ENCODE measurements at places on chromosomes 3 and 15. TPM values are rescaled to one million over a fixed set of nuclear protein-coding genes. Genes with fewer than 3 reads are reported as not detected.

DNA sequence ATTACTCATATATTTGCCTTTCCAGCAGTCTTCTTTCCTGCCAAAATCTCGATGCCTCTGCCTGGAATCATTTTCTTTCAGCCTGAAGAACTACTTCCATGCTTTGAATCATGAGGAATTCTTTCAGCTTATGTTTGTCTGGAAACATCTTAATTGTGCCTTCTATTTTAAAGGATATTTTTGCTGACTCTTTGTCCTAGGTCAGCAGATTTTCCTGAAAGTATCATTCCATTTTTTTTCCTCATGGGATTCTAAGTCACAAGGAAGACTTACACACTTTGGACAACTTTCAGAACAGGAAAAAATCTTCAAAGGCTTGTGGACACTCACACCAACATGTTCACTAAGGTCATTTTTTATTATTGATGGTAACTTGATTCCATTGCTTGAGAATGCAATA, 10.1 kb downstream of the PRR23E start:
- DNase-seq = no peak

Gene CHRNA7
- total RNA-seq = 2.0 TPM

DNA sequence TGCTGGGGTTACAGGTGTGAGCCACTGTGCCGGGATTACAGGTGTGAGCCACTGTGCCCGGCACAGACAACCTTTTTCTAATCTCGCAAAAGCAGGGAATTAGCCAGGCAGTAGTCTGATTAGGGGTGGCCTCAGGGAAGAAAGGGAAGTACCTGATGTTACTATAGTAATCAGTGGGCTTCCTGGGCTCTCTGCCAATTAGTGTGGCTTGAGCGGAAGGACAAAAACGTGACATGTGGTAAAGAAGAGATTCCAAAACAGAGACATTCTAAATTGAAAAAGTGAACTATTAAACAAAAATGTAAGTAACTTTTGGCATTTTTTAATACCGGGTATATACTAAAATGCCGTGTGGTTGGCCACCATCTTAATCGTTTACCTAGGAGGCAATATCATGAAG, 48.1 kb downstream of the CFAP20DC start:
- DNase-seq = peak; percentile 52

Gene UQCC5
- 0.62 TPM for total RNA-seq

- peak; percentile 34 for DNase-seq
Observed at GRCh38 chr3:188929137-188929536, 242.6 kb upstream of the TPRG1 start.

Gene ANKRD63
- total RNA-seq = not detected

Gene CKMT1B
- not detected for total RNA-seq

Gene SLC24A5
- not detected for total RNA-seq

- peak; percentile 76 for DNase-seq
Observed at GRCh38 chr3:173397161-173398110, at the start of gene NLGN1. Gene NLGN1, plus strand, starts transcription at chr3:173397744.

Gene CPN2
- not detected for total RNA-seq

DNA sequence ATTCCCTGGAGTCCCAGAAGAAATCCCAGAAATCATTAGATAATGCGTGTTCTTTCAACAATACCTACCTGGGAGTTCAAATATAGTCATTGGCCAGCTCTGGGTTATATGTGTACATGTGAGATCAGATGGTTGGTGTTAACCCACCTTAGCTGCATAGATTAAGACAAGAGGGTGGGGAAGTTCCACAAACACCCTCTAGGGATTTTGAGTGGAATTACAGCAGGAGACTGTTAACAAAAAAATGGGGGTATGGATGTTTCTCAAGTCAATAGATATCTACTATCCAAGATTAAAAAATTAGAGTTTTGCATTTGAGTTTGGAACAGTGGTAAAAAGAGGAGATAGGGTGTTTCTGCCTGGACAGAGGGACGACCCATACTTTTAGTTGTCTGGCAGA, 282.5 kb upstream of the CNTN3 start:
- DNase-seq = no peak

DNA sequence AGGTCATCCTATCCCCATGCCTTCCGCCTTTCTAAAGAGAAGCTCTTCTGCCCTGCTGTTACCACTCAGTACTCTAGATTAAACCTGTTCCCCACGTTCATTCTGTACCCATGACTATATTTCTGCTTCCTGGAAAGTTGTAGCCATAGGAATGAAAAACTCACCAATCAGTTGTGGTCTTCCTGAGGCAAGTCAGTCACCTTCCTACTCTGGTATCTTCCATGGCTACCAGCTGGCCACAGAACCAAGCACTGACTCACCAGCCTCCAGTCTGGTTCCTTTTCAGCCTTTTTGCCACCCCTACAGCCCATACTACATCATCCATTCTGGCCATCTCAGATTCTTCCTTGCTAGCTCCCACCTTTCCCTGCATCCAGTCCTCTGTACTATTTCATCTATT, 46.4 kb downstream of the TMEM44 start:
- DNase-seq = peak; percentile 91

DNA sequence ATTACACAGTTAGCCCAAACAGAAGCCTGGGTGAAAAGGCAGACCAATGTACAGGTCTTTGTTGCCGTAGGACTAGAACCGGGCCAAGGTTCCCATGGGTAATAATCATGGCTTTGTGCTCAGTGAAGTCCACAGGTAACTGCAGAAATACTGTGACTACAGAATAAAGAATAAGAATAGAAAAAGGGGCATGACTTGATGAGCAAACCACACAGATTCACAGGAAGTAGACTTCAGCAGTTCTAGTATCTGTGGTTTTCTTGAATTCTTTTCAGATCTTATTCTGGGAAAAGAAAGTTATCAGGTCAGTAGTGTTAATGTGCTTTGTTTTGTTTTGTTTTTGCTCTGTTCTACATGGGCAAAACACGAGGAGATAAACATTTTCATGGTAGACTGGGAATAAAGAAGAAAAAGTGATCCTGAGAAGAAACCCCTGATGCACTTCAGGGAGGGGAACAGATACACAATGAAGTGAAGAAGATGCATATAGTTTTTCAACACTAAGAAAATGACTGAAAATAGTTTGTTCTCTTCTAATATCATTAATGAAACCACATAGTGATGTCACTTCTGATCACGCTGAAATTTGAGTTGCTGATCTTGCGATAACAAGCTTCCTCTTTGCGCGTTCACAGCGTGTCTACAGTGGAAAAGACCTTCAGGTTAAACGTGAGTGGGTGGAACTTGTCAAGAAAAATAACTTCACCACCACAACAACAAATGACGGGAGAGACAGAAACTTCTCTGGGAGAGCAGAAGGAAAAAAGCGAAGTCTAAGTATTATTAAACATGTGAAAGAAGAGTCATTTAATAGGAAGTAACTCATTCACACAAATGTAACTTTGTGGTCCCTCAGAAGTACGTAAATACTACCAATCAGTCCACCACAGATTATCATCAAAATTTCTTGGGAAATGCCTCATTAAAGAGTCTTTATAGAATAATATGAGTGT, 315.8 kb upstream of the SATB1 start:
- no peak for DNase-seq

- DNase-seq = no peak
Observed at GRCh38 chr3:167657684-167658225, 4.0 kb upstream of the WDR49 start.

Gene FSIP1
- total RNA-seq = 0.76 TPM

GRCh38 chr3:156417559-156418132, 137.3 kb downstream of the SSR3 start:
- DNase-seq = no peak

- peak; percentile 78 for DNase-seq
Observed at GRCh38 chr3:46564190-46565021, 1.7 kb downstream of the LRRC2 start.

DNA sequence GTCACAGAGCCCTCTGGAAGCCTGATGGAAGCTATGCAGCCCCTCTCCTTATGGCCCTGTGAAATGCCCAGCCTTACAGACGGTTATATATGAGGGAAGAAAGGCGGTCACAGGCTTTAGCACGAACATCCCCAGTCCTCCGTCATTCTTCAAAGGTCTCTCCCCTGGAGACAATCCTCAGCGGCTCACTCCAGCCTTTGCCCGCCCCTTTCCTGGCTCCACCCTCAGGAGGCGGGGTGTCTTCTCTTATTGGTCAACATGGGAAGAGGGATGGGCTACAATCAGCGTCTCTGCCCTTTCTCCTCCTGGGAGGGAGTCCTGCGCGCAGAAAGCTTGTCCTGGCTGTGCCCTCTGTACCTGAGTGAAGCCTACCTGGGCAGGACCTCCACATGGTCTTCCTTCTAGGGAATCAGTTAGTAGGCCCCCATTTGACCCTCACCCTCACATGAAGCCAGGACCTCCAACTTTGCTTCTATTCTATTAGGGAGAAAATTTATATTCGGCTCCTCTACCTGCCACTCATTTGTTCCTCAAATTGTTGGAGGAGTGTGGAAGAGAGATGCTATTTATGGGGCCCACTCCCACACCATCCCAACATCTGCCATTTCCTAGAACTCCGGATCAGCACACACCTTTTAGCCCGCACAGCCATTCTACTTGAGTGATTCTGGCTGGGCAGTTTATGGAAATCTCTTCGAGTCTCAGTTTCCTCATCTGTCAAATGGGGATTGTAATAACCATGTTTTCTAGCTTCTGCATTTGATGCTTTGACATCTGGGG, 112.9 kb upstream of the SLC6A11 start:
- no peak for DNase-seq

Gene KLF15
- total RNA-seq = not detected

DNA sequence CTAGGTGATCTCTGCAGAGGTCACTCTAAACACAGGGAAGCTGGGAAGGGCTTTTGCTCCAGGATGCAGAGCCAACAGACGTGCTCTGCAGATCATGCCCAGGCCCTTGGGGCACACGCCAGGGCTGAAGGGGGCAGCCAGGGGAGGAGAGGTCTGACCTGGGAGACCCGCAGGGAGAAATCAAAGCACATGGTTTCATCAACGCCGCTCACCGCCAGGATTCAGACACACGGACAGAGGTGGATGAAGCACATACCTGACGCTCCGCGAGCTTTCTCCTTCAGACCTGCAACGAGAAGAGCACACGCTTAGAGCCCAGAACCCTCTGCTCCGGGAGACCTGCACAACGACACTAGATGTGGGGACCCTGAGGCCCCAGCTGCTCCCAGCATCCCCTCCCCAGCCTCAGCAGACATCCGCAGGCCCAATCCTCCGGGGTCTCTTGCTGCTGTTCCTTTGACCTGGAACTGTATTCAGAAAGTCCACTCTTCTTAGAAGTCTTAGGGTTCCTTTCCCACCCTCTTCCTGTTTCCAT, 90.7 kb upstream of the IQSEC1 start:
- no peak for DNase-seq

GRCh38 chr3:48157950-48158376, 30.3 kb downstream of the CDC25A start:
- DNase-seq = peak; percentile 36

DNA sequence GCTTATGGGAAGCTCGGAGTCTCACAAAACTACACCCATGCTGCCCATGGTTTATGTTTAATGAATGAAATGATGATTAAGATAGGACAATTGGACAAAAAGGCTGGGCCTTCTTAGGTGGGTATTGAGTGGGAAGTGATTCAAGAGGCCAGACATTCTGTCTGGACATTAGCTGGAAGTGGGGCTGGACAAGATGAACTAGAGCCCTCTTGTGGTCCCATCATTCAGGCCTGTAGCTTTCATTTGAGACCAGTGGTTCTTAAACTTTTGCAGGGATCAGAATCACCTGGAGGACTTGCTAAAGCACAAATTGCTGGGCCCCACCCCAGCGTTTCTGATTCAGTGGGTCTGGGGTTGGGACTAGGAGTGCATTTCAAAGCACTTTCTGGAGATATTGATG, 290.4 kb upstream of the CTDSPL start:
- DNase-seq = peak; percentile 10

Gene FOXL2
- total RNA-seq = 0.22 TPM

GRCh38 chr3:172522871-172523818, at the start of gene TNFSF10:
Gene TNFSF10, minus strand, starts transcription at chr3:172523430. Its CDS starts 46 bp downstream, at chr3:172523384.
- DNase-seq = peak; percentile 95

DNA sequence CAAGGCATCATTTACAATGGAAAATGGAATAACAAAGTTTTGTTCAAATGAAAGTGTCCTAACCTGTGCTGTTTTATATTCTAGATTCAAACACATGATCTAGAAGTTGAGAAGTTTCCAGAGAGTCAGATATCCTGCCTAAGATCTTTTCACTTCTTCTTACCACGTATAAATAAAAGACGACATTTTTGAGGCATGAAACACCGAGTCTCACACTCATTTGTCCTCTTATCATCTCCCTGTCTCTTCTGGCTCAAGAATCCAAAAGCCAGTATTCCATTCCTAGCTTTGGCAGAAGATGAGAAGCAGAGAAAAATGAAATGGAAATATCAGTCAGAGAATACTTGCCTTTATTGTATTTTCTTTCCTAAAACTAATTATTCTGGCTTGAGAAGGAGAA, 738.6 kb upstream of the NR2F2 start:
- DNase-seq = peak; percentile 3

DNA sequence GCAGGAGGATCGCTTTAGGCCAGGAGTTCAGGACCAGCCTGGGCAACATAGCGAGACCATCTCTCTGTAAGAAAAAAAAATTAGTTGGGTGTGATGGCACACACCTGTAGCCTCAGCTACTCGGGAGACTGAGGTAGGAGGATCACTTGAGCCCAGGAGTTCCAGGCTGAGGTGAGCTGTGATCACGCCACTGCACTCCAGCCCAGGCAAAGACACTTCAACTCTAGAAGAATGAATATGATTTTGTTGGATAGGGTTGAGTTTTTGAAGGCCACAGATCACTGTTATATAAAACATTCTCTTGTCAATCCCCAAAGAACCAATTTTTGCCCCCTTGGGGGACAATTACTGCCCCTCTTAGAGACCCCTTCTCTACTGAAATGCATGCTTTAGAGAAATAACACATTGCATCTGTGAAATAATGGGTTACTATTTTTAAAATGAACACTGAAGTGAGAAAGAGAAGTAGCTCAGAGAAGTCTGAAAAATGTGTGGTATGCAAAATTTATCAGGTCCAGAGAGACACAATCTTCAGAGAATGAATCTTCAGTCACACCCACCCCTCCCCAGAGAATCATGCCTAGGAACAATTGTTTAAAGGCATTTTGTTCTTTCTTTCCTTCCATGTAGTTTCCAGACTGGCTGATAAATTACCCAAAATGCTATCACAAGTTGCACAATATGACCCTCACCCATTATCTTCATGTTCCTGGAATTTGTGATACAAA, 42.7 kb downstream of the METTL6 start:
- DNase-seq = no peak

- DNase-seq = no peak
Observed at GRCh38 chr3:51908026-51908425, 4.9 kb upstream of the IQCF1 start.

Gene PLA2G4E
- total RNA-seq = not detected

DNA sequence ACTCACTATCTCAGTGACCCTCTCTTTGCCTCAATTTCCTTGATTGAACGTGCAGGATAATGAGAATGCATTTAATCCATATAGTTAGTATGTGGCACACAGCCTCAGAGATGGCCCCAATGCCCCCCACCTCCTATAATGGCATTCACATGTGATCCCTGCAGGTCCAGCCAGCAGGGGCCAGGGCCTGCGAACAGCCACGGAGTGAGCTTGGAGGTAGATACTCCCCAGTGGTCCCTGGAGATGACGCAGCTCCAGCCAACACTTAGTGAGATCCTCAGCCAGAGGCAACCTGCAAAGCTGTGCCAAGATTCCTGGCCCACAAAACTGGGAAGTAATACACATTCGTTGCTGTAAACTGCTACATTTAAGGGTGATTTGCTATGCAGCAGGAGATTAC, 184.9 kb upstream of the NSMCE3 start:
- DNase-seq = peak; percentile 28
